ENCODE measurements at places on chromosomes 7 and 10.

- DNase-seq: no peak
These were observed 9.0 kb downstream of the SPOCK2 start for GRCh38 chr10:72079356-72079755.

GRCh38 chr7:127812540-127812939 lies 160.5 kb downstream of the SND1 start:
- DNase-seq: no peak

GRCh38 chr10:7480742-7481367 lies 70.0 kb upstream of the SFMBT2 start:
- no peak for DNase-seq

GRCh38 chr7:106094780-106095179 lies 17.3 kb downstream of the SYPL1 start:
- no peak for DNase-seq

DNA sequence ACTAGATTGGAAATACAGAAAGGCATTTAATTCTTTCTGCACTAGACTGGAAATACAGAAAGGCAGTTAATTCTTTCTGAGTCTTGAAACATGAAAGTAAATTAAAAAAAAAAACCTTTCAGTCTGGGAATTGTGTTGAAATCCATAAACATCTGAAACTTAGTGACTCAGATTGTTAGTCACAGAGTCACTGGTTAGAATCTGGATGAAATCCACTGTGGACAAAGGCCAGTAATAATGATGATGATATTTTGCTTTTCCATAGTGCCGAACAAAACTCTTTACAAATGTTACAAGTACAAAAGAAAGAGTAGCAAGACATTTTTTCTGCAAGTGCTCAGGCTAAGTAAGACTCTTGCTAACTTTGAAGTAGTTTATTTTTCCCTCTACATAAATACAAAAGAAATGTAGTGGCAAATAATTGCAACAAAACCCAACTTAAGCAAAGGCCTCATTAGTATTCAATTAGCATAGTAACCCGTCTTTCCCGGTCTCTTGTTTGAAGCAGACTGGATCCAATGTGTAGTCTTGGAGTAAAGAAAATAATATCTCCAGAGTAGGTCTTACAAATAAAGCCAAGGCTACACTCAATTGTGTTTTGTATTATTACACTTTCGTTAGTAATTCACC lies 5.8 kb upstream of the PRTFDC1 start:
- DNase-seq: no peak

DNA sequence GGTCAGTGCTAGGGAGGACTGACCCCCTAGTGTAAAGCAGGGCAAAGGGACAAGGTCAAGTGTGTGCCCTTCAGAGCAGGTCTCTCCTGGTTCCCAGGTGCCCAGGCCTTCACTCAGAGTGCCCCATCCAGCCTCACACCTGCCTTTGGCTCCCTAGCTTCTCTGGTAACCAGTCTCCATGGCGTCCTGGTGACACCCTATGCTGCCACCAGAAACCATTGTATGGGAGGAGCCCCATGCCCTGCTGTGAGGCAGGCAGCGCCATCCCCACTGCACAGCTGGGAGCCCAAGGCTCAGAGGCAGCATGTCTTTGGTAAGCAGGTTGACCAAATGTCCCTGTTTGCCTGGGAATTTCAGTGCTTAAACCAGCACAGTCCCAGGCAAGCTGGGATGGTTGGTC lies 33.1 kb upstream of the HMX3 start:
- no peak for DNase-seq

DNA sequence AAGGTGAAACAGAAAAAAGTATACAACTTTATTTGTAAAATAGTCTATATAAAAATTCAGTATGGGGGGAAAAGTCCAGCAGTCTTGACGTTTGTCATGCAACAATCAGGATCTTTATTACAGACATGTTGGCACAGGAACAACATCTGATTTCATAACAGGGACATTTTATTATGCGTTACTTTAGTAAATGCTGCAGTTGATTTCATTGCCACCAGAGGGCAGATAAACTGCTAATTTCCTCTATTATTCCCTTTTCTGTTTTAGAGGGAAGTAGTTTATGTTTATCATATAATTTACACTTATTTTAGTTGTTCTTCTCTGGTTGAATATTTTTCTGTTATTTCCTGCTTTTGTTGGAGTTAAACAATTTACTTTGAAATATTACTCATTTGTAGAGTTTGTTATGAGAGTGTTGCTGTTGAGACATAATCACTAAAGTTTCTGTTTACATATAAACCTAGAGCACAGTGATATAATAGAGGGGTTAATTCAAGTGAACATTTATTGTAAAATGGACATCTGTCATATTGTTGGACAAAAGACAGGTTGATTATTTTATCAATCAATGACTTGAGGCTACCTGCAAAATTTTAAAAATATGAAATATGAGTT lies 3.3 kb downstream of the PLXDC2 start:
- DNase-seq: no peak

- DNase-seq: no peak
These were observed 21.2 kb downstream of the ZMIZ2 start for GRCh38 chr7:44769776-44770294.

- DNase-seq: no peak
These were observed 9.3 kb upstream of the GATAD1 start for GRCh38 chr7:92437956-92438491.

DNA sequence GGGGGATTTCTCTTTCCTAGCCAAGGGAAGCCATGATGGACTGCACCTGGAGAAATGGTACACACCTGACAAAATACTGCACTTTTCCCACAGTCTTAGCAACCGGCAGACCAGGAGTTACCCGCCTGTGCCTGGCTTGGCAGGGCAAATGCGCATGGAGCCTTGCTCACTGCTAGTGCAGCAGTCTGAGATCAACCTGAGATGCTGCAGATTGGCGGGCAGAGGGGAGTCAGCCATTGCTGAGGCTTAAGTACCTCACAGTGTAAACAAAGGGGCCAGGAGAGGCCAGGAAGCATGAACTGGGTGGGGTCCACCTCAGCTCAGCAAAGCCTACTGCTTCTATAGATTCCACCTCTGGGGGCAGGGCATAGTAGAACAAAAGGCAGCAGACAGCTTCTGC lies 49.4 kb downstream of the OR13A1 start:
- no peak for DNase-seq

GRCh38 chr7:121761399-121761798 lies 111.6 kb upstream of the PTPRZ1 start:
- no peak for DNase-seq

DNA sequence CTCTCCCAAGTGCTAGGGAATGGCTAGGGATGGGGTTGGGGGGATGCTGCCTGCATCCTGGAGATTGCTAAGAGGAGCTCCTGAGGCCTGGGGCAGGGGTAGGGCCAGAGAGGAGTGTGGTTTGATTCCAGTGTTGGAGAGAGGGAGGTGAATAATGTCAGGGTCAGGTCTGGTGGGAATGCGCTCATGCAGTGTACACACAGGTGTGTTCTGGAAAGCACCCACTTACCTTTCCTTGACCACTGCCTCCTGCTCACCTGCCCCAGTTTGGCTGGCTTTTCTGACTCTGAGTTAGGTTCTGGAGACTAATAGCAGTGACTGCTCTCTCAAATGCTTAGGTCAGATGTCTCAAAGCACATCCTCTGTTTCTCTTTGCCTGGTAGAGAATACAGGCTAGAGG lies 135.4 kb upstream of the BMPER start:
- no peak for DNase-seq

DNA sequence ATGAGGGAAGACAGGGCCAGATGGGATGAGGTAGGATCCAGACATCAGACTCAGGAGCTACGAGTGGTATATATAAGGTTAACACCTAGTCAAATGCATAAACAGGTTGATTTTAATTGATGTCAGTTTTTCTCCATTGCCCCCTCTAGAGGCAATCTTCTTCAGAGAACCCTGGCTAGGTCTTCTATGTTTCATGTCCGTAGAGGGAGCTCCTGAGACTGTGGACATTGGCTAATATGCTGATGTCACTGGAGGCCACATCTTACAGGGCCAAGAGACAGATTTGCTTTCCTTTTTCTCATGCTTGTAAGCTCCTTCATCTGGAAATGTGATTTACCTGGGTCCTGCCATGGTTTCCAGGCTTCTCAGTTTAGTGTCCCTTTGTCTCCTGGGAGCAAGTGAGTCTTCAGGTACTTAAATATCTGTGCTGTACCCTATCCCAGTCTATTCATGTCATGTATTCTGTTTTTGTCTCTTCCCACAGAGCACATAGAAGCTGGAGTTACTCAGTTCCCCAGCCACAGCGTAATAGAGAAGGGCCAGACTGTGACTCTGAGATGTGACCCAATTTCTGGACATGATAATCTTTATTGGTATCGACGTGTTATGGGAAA lies 161.6 kb upstream of the PRSS1 start:
- no peak for DNase-seq

DNA sequence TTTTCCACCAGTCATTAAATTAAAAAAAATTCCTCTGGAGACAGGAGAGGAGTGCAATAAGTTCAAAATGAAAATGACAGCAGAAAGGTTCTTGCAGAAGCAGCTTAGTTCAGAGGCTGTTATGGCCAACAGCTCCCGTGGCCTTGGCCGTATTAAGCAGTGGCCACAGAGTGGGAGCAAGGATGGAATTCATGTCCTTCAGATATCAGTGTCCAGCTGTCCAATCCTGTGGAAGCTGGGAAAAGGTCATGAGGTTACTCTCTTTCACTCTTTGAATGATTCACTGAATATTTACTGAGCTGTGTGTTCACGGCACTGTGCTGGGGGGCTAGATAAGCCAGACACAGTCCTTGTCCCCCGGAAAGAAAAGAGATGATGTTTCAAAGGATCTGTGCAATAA lies 231.8 kb downstream of the BMPER start:
- no peak for DNase-seq

GRCh38 chr10:99524736-99525380 lies 7.9 kb upstream of the NKX2-3 start:
- DNase-seq: no peak

- DNase-seq: no peak
These were observed 269.8 kb upstream of the HGF start for GRCh38 chr7:82039621-82040020.

- no peak for DNase-seq
These were observed 50.8 kb downstream of the GCC1 start for GRCh38 chr7:127534636-127535035.

- DNase-seq: no peak
These were observed 109.8 kb downstream of the GRID1 start for GRCh38 chr10:86256690-86257315.

GRCh38 chr10:132400041-132400546 lies 3.1 kb downstream of the PWWP2B start:
- no peak for DNase-seq

DNA sequence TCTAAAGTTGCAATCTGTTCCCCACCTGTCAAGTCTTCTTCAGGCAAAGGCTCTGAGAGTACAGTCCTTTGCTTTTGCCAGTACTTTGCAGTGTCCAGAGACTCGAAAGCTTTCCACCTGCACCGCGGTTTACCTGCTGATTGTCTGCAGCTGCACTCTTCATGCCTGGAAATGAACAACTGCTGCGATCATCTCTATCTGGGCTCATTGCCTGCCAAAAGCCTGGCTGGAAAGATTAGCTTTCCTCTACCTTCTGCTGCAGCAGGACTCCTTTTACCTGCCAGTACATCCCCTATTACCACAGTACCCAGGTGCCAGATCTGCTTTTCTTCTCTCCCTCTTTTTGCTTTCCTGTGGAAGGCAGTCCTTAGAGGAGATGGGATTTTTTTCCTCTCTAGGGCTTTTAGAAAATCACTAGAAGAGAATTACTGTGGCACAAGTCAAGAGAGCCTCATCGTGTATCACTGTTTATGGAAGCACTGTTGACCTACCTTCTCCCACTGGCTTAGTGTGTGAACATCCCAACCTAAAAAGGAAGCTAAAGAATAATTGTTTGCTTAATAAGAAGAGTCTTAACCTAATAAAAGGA lies 2.2 kb downstream of the STRIP2 start:
- DNase-seq: no peak

- DNase-seq: no peak
These were observed 213.5 kb downstream of the PAXIP1 start for GRCh38 chr7:154789404-154789803.

GRCh38 chr7:106814887-106815286 lies 50.2 kb upstream of the PIK3CG start:
- DNase-seq: no peak

GRCh38 chr7:150784954-150785353 lies 15.2 kb downstream of the TMEM176B start:
- DNase-seq: no peak

GRCh38 chr10:52268790-52269189 lies 45.3 kb upstream of the DKK1 start:
- no peak for DNase-seq

DNA sequence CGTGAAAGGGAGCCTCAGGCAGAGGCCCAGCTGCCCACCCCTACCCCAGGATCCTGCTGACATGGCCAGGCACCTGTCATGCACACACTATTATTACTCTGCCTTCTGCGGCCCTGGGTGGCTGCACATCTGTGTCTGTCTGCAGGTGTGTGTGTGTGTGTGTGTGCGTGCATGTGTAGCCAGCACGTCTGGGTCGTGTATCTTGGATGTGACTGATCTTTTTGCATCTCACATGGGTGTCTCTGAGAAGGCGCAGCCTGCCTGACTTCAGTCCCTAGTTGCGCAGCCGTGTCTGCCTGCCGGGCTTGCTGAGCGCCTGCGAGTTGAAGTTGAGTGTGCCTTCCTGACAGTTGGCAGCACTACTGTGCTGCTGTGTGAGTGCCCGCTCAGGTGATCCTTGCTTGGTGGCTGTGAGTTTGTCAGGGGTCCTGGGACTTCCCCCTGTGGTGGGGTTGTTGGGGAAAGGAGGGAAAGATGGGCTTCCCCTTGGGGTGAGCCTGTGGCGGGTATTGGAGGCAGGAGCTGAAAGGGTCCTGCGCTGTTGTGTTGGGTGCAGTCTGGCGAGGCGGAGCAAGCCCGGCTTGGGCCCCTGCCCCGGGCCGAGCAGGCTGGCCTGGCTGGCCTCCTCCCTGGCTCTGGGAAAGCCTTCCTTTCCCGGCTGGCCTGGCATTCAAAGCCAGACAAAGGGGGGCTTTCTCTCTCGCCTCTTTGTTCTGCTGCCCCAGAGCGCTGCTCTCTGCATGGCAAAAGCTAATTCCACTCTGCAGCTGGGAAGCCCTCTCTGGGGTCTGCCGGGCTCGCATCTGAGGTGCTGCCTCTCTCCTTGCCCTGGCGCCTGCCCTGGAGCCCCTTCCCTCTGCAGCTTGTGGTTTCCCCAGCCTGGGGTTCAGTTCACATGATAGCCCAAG lies 4.9 kb downstream of the TRIM8 start:
- no peak for DNase-seq

DNA sequence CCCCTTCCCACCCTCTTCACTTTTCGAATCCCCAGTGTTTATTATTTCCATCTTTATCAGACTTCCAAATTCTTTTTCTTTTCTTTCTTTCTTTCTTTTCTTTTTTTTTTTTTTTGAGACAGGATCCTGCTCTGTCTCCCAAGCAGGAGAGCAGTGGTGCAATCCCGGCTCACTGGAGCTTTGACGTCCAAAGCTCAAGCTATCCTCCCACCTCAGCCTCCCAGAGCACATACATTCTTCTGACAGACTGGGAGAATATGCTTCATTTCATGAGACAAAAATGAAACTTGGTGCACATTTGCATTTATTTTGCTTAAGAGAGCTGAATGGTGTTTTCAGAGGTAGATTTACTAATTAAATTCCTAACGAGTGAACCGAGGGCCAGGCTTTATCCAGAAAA lies 80.1 kb upstream of the FZD8 start:
- DNase-seq: no peak
